A549 treated with ZK216348 at 1 μM for 4 hours (cell line): ENCODE measurements at places on chromosomes 11 and 22. TPM values are rescaled to one million over a fixed set of nuclear protein-coding genes. Genes with fewer than 3 reads are reported as not detected.

The KRTAP5-10 gene
- total RNA-seq: not detected in 5 replicates

The CERK gene
- total RNA-seq: 19.8 to 24.8 TPM (median 24.5 TPM) in 5 replicates

The POU2AF3 gene
- total RNA-seq: 0.57 to 1.2 TPM (median 1.2 TPM) in 5 replicates

The SAA4 gene
- not detected in 5 replicates for total RNA-seq

The TEX12 gene
- total RNA-seq: not detected in 5 replicates

The TUB gene
- total RNA-seq: 5.1 to 7.9 TPM (median 7.5 TPM) in 5 replicates

The RASD2 gene
- 0.70 to 1.3 TPM (median 1.1 TPM) in 5 replicates for total RNA-seq

The CASP5 gene
- total RNA-seq: not detected in 5 replicates

The SOX6 gene
- not detected in 5 replicates for total RNA-seq

The RHOD gene
- total RNA-seq: 28.9 to 58.5 TPM (median 44.9 TPM) in 5 replicates

The TSPAN32 gene
- total RNA-seq: not detected in 5 replicates

The PRR33 gene
- not detected in 5 replicates for total RNA-seq

The EXT2 gene
- total RNA-seq: 49.7 to 62.5 TPM (median 54.1 TPM) in 5 replicates

The BMAL1 gene
- 7.3 to 11.0 TPM (median 9.8 TPM) in 5 replicates for total RNA-seq

The VSIG10L2 gene
- total RNA-seq: not detected in 5 replicates
